CD4-positive, CD25-positive, alpha-beta regulatory T cell (primary cell): ENCODE measurements at places on chromosomes 4 and X. TPM values are rescaled to one million over a fixed set of nuclear protein-coding genes. Genes with fewer than 3 reads are reported as not detected.

The PDE6B gene
- 12.3 TPM for total RNA-seq

The RPL34 gene
- total RNA-seq, result 2,139 TPM

The CCNA2 gene
- total RNA-seq, result 1.3 TPM

The SMIM10 gene
- total RNA-seq, result not detected

The SPIN2B gene
- 11.3 TPM for total RNA-seq

The MEPE gene
- total RNA-seq, result not detected

The TCEAL3 gene
- total RNA-seq, result 4.8 TPM

The GABRA4 gene
- total RNA-seq, result not detected

The PF4V1 gene
- 3.0 TPM for total RNA-seq

The DGAT2L6 gene
- total RNA-seq, result not detected

The PHOX2B gene
- not detected for total RNA-seq

The OCIAD2 gene
- total RNA-seq, result 83.0 TPM

The CHRDL1 gene
- not detected for total RNA-seq

The NOX1 gene
- not detected for total RNA-seq

The UGT2B15 gene
- not detected for total RNA-seq

The NDST4 gene
- total RNA-seq, result not detected
